ENCODE measurements at places on chromosomes 12 and 14. TPM values are rescaled to one million over a fixed set of nuclear protein-coding genes. Genes with fewer than 3 reads are reported as not detected.

Gene POTEG
- not detected for total RNA-seq

Gene SSPN
- 19.0 TPM for total RNA-seq

Gene TAS2R13
- 1.5 TPM for total RNA-seq

Gene LHX5
- total RNA-seq = not detected
